ENCODE measurements at places on chromosomes 2 and 18.

- no peak for DNase-seq
Measured at GRCh38 chr2:25230198-25230947, 62.0 kb upstream of the POMC start.

DNA sequence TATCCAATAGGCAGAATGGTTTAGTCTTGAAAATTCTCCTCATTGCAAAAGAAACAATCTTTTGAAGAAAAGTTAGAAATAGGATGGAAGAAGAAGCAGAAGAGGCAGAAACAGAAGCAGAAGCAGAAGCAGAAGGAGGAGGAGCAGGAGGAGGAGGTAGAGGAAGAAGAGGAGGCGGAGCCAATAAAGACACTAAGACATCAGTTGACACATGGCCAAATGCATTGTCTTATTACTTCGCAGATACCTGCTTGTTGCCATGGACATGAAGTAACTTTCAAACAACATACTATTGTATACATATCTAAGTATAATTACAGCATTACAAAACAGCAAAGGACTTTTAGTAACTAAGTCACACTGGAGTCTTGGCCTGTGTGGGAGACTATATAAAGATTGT is 606.3 kb downstream of the METTL4 start:
- DNase-seq, result no peak

GRCh38 chr2:28378679-28379584 is 13.7 kb upstream of the FOSL2 start:
- no peak for DNase-seq

GRCh38 chr2:12754643-12755042 is 37.9 kb downstream of the TRIB2 start:
- DNase-seq, result no peak

DNA sequence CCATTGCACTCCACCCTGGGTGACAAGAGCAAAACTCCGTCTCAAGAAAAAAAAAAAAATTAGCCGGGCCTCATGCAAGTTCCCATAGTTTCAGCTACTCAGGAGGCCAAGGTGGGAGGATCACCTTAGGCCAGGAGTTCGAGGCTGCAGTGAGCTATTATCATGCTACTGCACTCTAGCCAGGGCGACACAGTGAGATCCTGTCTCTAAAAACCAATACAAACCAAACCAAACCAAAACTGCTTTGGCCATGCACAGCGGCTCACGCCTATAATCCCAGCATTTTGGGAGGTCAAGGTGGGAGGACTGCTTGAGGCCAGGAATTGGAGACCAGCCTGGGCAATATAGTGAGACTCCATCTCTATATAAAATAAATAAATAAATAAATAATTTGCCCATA is 19.1 kb downstream of the NIFK start:
- DNase-seq, result no peak

- peak; percentile 81 for DNase-seq
Measured at GRCh38 chr2:23280401-23280800, 104.6 kb upstream of the KLHL29 start.

GRCh38 chr18:46275370-46275769 is 171.2 kb downstream of the HAUS1 start:
- no peak for DNase-seq

DNA sequence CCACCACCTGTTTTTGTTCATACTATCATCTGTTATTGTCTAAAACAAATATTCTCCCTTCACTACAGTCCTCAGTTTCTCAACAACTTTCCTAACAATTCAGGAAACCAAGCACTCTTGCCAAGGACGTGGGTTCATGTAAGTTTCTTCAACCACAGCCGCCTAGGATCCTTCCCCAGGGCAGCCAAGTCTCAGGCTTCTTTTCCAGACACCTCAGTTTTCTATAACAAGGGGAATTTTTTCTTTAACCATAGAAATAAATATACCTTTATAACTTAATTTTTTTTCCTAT is 39.4 kb upstream of the AGPS start:
- DNase-seq, result no peak

DNA sequence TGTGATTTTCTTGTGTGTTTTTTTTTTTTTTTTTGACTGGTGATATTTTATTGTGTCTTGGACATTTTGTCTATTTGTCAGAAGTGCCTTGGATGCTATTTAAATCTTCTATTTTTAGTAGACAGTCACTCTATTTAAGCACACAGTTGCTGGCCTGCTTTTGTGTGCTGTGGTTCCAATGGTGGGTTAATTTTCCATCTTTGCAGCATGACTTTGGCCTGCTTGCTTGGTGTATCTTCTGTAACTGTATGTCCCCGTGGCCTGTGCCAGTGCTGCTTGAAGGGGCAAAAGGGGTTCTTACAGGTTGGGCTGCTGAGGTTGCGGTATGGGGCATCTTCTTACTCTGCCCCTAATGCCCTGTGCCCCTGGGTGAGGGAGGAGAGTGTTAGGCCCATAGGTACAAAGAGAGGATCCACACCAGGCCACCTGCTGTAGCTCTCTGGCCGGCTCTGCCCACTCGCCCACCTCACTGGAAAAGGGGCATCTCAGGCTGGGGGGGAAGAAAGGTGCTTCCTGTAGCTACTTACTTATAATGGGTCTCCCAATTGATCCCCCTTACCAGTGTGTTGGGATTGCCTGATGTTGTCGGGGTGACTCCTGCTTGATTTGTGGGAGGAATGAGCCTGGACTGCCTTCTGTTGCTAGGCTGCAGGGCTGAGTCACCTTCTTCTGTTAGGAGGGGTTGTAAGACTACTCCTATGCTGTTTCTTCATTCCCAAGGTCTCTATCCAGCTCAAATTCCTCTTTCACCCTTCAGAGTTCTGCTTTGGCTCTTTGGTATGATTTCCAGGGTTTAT is 490.0 kb upstream of the HS6ST1 start:
- DNase-seq, result no peak

- DNase-seq, result no peak
Measured at GRCh38 chr2:114940785-114941458, 498.5 kb downstream of the DPP10 start.

DNA sequence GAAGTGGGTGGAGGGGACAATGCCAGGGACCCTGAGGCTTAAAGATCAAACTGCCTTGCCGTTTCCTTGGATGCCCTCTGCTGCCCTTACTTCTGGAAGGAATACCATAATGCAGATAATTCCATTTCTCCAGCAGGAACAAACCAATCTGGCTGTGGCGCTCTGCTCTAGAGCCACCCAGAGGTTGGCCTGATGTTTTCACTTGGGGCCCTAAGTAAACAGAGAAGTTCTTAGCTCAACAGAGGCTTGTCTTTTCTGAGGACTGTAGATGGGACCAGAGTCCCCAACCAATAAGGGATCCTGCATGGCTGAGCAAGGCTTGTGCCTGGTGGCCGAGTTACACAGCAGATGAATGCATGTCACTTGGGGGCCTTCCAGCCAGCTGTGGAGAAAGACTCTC is 230.2 kb downstream of the ZBTB7C start:
- no peak for DNase-seq

DNA sequence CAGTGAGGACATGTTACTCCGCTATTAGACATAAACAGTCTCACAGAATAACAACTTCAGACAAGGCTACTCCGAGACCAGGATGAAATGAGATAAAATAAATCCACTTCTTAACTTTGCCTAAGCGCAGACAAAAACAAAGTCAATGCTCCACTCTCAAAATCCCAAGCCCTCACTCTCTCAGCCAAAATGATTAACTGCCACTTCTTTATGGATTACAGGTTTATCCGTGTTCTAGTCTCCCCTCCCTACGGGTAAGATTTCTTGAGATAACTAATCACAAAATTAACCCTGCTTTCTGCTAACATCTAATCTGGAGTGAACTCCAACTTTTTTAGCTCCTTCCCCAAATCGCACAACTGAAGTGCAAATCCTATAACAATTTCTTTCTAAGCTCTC is 1.1 kb upstream of the CRYGC start:
- no peak for DNase-seq

DNA sequence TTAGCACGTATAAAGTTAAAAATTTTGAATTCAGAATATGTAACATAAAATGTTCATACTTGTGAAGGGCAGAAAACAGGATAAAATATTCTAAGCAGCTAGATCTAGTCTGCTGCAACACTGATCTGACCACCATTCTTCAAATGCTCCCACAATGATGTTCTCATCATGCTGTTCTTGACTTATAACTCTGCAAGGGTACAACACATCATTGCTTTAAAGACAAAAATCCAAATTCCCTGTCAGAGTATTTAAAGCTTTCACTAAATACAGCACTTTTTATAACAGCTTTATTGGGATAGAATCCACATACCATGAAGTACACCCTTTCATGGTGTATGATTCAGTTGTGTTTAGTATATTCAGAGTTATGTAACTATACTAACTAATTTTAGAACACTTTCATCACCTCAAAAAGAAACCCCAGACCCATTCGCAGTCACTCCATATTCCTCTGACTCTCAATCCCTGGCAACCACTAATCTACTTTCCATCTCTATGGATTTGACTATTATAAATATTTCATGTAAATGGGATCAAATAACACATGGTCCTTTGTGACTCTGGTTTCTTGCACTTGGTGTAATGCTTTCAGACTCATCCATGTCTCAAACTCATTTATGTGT is 56.4 kb downstream of the MAP4K3 start:
- peak; percentile 43 for DNase-seq
